ENCODE measurements at places on chromosomes 5 and 9. TPM values are rescaled to one million over a fixed set of nuclear protein-coding genes. Genes with fewer than 3 reads are reported as not detected.
A peak's percentile ranks its signal among the peaks of the same experiment; 100 is the strongest.

DNA sequence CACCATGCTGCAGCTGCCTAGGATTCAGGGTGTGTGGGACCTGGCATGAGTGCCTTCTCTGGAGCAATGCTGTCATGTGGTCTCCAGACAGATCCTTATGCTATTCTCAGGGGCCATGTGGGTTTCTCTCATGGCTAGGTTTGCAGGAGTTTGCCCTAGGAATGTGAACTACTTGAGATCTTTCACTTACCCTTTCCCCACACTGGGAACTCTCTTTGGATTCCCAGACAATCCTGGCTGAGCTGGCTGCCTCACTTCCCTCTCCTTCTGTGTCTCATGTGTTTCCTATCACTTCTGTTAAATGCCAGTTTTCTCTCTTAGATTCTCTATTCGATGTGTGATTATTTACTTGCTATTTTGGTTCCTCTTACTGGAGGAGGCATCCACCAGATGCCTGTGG is 270.2 kb upstream of the RASA1 start:
- DNase-seq = no peak

DNA sequence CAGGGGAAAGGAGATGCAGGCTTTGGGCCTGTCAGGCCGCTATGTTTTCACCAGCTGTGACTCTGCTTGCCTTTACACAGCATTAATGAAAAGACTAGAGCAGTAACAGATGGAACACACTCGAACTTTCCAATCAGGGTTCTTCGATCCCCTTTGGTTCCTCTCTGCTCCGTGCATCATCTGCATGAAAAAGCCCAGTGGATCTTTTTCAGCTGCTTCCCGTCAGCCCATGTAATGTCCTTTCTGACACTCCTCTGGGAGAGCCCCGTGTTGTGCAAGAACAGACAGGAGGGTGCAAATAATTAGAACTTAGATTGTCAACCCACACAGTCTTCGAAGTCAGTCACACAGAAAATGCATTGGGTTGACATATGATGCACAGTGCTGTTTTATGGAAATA is 448.9 kb upstream of the ZNF462 start:
- DNase-seq = no peak

NR5A1 gene
- not detected for total RNA-seq

- DNase-seq = no peak
Measured at GRCh38 chr5:169288066-169288930, 12.6 kb downstream of the SLIT3 start.

PDZD2 gene
- total RNA-seq = 0.27 TPM

SLC2A6 gene
- 15.5 TPM for total RNA-seq

HAUS6 gene
- 32.1 TPM for total RNA-seq

SUSD3 gene
- total RNA-seq = 11.3 TPM

CYLC2 gene
- not detected for total RNA-seq

NRARP gene
- 1.9 TPM for total RNA-seq

DNA sequence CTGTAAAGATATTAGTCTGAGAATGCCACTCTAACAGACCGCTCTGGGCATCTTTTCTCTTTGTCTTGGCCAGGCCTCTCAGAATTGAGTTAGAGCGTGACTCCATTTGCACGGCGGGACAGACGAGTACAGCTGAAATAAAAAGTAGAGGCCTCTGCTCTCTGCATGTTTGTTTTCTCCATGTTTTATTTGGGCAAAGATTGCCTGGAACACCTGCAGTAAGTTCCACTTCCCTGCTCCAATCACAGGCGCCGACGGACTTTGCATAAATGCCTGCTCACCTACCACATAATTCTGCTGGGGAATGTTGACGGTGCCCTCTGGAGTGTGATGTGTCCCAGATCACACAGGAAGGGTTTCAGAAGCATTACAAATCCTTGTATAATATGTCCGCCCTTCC is 10.6 kb downstream of the SPOCK1 start:
- DNase-seq = no peak

DNA sequence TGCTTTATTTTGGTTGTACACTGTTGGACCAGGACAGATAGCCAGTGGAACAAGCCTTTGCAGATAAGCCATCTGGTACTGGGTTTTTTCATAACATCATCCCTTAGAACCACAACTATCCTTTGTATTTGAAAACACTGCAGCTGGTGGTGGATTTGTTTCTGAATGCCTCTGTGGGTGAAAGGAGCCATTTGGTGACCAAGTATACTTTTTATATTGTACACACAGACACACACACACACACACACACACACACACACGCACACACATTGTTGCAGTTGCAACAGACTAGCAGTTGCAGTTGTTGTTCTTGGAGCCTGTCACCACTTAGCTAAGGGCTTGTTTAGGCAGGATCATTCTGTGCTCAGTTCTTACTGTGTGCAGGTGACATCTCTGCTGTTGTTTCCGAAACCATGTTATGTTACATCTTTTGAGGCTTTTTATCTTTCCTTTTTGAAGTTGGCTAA is 22.9 kb upstream of the CAVIN4 start:
- DNase-seq = no peak

CCL28 gene
- total RNA-seq = 8.6 TPM

PTGER4 gene
- total RNA-seq = 49.5 TPM

ZNF366 gene
- not detected for total RNA-seq

DNA sequence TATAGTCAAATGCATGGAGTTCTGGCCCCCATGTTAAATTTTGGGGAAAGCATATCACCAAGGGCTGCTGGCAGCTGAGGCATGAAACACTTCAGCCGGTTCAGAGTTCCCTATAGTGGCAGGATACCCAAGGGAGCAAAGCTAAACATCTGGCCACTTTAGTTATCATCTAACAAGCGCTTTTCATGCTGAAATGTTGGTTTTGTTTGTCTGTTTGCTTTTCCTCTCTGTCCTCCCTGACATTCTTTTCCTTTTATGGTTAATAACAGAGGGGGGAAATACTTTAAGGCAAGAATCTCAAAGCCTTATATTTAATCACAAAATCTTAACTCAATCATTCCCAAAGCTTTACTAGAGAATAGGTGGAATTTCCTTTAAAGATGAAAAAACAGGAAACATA is 11.9 kb downstream of the APBA1 start:
- DNase-seq = no peak

- no peak for DNase-seq
Measured at GRCh38 chr5:173327084-173327947, 898 bp downstream of the STC2 start.

DNA sequence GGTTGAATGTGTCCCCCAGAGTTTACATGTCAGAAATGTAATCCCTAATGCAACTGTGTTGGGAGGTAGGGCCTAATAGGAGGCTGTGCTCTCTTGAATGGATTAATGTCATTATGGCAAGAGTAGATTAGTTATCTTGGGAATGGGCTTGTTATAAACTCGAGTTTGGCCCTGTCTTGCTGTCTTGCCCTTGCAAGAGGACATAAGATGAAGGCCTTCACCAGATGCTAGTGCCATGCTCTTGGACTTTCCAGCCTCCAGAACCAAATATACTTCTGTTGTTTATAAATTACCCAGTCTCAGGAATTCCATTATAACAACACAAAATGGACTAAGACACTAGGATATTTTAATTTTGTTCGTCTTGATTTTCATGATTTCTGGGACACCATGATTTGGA is 5.4 kb downstream of the PIK3R1 start:
- no peak for DNase-seq

- DNase-seq = no peak
Measured at GRCh38 chr5:17331651-17332050, 114.2 kb downstream of the BASP1 start.

CCDC69 gene
- total RNA-seq = 50.5 TPM

LRRTM2 gene
- total RNA-seq = not detected

- no peak for DNase-seq
Measured at GRCh38 chr5:77744116-77744515, 32.0 kb downstream of the TBCA start.

GRCh38 chr5:15261269-15261995 is 238.5 kb upstream of the FBXL7 start:
- no peak for DNase-seq

PKN3 gene
- 7.9 TPM for total RNA-seq

HTR1A gene
- not detected for total RNA-seq

ENHO gene
- 0.39 TPM for total RNA-seq

PCDHGC3 gene
- 0.15 TPM for total RNA-seq

- no peak for DNase-seq
Measured at GRCh38 chr5:72224946-72225463, 95.0 kb downstream of the MRPS27 start.

GRCh38 chr5:10635257-10635866 is 71.5 kb downstream of the ANKRD33B start:
- DNase-seq = peak; percentile 13

LCN9 gene
- not detected for total RNA-seq

DNA sequence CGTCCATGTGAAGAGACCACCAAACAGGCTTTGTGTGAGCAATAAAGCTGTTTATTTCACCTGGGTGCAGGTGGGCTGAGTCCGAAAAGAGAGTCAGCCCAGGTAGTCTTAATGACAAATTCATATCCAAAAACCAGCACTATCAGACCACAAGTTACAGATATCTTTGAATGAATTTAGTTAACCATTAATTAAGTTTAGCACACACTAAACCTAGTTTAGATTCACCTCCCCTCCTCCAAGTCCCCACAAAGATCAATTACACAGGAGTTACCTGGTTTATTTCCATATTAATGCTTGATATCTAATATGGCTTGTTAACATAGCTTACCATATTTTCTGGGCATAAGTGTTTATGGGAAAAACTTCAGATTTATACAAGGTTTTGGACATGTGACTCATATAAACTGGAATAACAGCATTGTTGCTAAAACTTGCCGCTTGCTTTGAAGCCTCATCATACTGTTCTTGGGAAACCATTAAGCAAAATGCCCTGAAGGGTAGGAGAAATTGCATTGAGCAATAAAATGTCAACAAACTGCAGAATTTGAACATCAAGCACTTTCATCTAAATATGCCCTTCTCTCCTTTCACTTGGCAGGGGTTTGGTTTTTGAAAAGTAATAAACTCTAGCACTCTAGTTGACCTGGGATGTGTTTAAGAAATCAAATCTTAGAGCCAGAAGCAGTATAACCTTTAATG is 166.9 kb downstream of the SNCAIP start:
- DNase-seq = no peak

GMCL2 gene
- not detected for total RNA-seq

JAKMIP2 gene
- 1.8 TPM for total RNA-seq

- DNase-seq = no peak
Measured at GRCh38 chr5:27548484-27548883, 510.1 kb upstream of the CDH9 start.

EPB41L4A gene
- total RNA-seq = 0.31 TPM

DNA sequence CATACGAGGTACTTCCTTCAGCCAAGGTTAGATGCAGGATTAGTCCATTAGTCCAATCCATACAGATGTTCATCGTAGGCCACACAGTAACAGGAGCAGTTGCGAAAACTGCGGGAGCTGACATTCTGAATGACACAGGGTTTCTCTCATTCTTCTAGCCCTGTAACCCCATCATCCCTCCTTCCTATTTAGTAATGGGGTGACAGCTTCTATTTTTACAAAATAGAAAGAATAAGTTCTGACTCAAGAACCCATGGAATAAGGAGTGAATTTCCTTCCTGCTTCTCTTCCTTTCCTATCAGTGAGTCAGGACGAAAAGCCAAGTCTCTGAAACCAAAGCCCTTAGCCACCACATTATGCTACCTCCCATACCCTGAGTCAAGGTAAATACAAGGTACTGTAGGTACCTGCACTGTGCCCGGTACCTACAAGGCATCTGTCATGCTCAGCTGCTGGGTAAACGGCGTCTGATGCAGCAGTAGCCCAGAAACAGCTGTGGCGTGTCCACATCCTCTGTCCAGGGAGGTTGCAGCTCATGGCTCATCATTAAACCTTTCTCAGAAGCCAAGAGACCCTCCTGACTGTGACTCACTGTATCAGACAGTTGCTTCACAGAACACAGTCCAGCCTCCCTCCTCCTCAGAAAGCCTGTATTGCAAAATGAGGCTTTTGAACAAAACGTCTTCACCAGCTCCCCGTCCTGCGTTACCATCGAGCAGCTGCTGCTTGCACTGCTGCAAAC is 84.2 kb downstream of the ESM1 start:
- no peak for DNase-seq

- no peak for DNase-seq
Measured at GRCh38 chr5:176413709-176414191, 2.6 kb downstream of the CLTB start.

DNA sequence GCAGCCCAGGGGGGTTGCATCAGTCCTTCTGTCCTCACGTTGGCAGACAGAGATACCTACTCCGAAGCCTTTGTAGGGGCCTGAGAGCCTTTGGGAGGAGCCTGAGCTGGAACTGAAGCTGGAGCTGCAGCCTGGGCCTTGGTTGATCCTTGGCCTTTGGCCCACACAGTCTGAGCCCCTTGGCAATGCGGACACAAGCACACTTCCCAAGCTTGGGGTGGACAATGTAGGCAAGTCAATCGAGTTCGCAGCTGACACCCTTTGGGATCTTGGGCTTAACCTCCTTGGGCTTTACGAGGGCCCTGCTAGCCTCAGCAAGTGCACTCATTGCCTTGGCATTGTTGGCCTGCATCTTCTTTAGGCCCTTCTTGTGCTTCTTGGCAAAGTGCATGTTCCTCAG is 5.9 kb downstream of the CSNK1A1 start:
- DNase-seq = no peak
